Activated CD4-positive, alpha-beta T cell treated with anti-CD3 and anti-CD28 coated beads, Interleukin-2, amount 50 U/mL, for 48 hours (primary cell): ENCODE measurements at places on chromosomes 12 and 14.

DNA sequence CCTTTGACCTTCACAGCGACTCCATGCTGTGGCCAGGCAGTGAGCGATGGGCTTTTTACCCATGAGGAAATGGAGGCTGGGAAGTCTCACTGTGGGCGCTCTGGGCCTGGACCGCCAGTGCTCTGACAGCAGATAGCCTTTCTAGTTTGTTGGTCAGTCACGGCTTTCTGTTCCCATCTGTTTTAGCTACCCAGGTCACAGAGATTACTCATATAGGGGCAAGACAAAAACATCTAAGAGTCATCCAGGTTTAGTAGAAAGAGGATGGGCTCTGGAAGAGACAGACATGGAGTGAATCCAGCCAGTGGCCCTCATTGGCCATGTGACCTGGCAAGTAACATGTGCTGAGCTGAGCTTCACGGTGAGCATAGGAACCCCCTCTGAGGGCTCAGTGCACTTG is 68.6 kb downstream of the MARK3 start:
- no peak for DNase-seq

DNA sequence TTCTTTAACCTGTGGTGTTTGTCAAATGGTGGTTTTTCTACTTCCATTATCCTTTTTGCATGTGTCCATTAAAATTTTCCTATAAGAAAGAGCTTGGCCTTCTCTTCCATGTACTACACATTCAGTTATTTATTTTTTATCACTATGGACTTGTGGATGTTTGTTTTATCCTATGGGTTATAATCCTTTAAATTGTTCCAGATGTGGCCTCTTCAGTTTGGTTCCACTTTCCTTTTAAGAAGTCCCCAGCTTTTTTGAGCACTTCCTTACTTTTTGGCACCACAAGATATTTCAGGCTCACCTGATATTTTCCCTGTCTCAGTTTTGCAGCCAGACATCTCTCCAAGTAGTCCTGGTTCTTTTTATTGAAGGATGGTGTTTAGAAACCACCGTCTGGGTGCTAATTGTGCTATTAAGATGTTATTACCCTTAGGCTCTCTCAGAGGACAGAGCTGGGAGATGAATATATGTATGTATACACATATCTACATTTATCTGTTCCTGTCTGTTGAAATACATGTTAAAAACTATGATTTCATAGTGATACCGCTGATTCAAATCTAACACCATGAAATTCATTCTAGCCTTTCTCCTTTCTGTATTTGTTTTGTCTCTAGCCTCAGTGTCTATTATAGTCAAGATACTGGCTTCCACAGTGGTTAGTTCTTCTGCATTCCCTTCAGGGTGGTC is 408.5 kb upstream of the RGS6 start:
- DNase-seq = no peak

- no peak for DNase-seq
Observed at GRCh38 chr12:109811624-109811995, 21.6 kb downstream of the TRPV4 start.

- DNase-seq = peak; percentile 70
Observed at GRCh38 chr14:61178226-61179060, 102.7 kb downstream of the TMEM30B start.

DNA sequence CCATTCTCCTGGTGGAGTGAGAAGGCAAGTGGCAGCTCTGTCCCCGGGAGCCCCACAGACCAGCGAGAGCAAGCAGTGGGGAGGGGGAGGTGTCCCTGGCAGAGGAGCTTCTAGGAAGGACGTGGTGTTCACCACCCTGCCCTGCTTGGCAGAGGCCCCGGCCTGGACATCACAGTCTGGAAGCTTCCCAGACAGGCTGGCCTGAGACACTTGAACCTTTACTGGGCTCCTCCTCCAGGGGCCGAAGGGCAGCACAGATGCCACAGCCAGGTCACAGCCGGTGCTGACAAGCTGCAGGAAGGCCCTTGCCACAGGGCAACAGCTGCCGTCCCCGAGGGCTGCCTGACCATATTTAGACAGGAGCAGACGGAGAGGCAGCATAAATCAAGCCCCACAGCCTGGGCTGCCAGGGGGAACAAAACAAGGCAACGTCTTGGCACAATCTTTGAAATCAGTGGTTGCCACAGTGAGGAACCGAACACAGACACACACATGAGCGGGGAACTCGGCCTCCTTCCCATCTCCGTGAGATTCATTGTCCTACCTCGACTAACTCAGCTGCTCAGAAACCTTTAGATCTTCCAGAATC is 28.5 kb downstream of the PRIMA1 start:
- no peak for DNase-seq

DNA sequence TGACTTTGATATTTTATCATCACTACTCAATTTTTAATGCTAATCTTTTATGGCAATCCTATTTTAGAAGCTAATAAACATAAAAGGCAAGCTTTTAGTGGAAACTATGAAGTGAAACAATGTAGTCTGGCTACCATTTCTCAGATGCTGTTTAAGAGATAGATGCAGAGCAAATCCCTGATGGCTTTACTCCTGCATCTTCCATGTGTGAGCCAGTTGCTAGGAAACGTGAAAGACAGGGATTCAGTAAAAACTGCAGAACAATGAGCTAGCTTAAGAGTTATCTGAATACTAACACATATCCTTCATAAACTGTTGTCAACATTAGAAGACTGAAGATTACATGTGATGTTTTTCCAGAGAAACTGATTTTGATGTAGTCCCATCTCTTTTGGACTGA is 112.6 kb downstream of the SLC2A13 start:
- DNase-seq = no peak

GRCh38 chr12:42961395-42961794 is 371.8 kb upstream of the PRICKLE1 start:
- no peak for DNase-seq

- DNase-seq = peak; percentile 63
Observed at GRCh38 chr12:114508529-114509129, 102.7 kb upstream of the TBX5 start.

- no peak for DNase-seq
Observed at GRCh38 chr12:108400900-108401480, 61.9 kb upstream of the CMKLR1 start.

GRCh38 chr14:32818581-32818980 is 120.1 kb upstream of the NPAS3 start:
- DNase-seq = no peak

DNA sequence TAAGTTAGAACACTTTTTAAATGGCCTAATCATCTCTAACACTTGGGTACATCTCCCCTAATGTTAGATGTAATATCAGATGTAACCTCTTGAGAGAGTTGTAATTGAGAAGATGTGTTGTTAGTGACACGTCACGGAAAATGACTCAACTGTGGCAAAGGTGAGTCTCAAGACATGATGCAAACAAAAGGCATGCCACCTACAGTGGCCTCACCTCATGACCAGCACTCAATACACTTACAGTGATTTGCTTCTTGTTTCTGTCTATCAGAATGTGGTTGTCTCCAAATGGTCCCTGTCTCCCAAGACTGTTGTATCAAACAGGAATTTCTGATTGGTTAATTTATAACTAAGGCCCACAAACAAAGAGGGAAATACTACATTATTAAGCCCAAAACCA is 91.2 kb downstream of the SLC25A21 start:
- DNase-seq = no peak

- no peak for DNase-seq
Observed at GRCh38 chr12:96197503-96198272, 3.5 kb downstream of the ELK3 start.

DNA sequence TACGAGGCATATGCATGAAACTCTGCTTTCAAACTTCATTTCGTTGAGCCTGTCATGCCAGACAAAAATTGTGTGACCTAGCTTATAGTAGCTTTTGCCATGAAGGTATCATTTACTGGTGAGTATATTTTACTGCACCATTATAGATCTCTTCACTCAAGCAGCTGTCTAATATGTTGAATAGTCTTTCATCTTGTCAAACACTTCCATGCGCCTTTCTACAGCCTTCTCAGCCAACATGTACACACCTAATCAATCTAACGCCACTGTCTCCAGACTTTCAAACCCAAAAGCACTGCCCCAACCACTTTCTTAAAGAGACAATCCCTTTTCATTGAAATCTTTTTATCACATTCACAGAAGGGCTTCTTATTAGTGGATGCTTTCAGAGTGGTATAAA is 757.4 kb downstream of the VRK1 start:
- DNase-seq = no peak

DNA sequence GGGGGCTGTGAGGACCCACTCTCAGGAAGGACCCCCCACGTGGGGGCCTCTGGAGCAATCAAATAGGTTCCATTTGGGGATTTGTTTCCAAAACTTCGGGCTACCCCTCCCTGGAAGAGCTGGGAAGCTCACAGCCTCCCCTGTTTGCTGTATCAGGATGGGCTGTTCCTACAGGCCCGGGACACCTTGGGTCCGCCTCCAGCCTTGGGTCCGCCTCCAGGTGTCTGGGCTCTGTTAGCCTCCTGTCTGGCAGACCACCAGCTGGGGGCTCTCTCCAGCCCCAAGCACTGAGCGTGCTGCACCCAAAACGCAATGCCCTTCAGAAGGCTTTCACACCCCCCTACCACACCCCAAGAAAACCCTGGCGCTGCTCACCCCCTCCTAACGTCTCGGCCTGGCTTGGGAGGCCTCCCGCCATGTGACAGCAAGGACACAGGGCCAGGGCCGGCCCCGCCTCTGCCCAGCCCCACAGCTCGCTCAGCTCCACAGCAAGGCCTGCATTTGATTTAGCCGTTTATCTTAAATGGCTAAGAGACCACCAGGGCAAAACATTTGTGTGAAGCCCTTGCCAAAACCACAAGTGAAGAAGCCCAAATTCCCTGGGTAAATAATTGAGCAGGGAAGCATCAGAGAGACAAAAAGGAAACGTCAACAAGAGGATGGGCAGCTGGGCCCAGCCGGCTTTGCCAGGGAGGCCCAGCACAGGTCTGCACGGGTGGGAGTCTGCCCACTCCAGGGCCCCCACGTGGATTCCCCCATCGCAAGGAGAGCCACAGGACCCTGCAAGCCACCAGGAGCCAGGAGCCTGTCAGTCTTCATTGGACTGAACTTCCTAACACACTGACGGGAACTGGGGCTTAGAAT is 39.9 kb downstream of the BCL11B start:
- DNase-seq = no peak

DNA sequence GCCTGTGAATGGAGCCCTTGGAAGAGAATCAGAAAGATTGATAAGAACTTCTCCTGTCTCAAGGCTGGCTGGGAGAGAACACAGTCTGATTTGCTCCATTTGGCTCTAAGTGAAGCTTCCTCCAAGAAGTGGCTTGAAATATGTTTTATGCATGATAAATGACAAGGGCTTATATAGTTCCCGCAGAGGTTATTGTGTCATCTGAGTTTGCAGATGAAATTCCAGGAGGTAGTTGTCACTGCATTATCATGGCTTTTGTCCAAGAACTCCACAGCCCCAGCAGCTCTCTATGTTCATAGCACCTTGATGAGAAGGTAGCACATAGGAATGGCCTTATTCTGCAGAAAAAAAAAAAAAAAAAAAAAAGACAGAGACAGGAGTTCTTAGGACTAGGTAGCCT is 108.5 kb downstream of the DACT1 start:
- DNase-seq = no peak

DNA sequence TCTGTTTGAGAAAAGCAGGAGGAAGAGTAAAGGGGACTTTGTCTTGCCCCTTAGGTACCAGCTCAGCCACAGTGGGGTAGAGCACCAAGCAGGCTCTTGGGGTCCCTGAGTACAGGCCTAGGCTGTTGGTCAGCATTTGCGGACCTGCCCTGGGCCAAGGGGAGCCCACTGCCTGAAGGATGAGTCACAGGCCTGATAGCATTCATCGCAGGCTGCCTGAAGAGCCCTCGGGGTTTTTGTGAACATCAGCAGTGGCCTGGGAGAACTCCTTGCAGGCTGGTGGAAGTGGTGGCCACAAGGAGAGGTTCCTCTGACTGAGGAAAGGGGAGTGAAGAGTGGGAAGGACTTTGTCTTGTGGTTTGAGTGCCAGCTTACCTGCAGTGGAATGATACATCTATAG is 25.0 kb upstream of the P2RX7 start:
- DNase-seq = no peak

DNA sequence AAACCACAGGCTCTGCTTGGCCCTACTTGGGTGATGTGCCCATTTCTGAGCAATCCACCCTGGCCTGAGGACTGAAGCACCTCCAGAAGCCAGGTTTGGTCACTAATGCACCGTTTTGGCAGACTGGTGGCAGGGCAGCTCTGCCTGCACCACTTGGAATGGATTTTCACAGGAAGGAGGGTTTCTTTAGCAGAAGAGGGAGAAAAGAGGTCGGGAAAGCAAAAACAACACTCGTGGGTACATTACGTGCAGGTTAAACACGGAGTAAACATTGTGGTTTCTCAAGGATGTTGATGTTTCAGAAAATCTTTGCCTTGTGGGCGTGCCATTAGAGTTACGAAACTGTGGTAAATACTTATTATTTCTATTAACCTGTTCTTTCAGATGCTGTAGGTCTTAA is 70.8 kb downstream of the KCNA5 start:
- no peak for DNase-seq

DNA sequence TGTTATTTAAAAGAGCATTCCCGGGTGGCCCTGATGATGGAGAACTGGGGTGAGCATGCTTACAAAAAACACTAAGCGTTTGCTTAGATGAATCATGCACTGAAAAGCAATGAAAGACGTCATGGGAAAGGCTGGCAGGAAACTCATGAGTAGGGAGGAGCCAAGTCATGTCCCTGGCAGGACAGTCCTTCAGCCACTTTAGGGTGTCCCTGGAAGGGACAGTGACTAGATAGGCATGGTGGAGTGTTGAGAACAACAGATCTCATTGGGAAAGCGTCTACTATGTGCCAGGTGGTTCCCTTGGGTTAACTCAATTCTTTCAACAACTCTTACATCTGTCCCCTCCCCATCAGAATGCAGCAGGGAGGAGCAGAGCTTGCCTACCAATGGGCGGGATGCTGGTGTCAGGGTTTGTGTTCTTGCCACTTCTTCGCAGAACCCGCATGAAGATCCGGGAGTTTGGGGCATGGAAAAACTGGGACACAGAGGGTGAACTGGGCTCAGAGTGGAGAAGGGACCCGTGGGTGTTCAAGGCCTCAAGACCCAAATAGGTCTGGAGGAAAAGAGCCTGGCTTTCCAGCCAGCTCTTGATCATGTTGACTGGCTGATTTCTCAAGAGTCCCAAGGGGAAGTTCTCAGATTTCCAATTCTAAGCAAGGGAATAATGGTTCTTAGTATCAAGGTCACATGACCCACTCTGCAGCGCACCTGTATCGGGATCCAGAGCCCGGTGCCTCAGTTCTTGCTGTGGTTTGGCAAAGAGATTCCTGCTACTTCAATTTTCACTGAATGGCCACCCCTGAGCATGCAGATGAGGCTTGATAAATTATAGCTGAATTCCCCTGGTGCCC is 653.9 kb upstream of the TBX3 start:
- DNase-seq = no peak

- DNase-seq = no peak
Observed at GRCh38 chr12:80912901-80913770, 24.6 kb downstream of the LIN7A start.

DNA sequence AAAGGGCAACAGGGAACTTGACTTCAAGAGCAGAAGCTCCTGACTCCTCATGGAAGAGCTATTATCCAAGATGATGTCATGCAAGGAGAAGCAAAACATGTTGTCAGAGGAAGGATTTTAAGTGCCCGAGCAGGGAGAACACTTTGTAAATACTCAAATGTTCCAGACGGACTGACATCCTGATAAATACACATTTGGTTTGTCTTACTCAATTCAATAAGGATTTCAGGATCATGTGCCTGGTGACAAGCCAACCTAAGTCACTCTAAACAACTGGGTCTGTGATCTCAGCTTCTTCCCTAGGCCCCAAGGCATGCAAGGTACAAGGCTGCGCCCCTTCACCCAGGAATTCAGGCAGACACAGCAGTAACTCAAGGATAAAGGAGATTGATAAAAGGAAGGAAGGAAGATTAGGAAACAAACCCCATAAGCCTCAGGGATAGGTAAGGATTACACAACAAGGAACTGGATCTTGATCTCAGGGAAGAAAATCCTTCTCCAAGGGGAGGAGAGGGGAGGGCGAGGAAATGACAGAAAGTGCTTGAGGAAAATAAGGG is 26.8 kb upstream of the CEBPE start:
- DNase-seq = no peak
